SK-N-SH (cell line): ENCODE measurements at places on chromosomes 7 and 10.

DNA sequence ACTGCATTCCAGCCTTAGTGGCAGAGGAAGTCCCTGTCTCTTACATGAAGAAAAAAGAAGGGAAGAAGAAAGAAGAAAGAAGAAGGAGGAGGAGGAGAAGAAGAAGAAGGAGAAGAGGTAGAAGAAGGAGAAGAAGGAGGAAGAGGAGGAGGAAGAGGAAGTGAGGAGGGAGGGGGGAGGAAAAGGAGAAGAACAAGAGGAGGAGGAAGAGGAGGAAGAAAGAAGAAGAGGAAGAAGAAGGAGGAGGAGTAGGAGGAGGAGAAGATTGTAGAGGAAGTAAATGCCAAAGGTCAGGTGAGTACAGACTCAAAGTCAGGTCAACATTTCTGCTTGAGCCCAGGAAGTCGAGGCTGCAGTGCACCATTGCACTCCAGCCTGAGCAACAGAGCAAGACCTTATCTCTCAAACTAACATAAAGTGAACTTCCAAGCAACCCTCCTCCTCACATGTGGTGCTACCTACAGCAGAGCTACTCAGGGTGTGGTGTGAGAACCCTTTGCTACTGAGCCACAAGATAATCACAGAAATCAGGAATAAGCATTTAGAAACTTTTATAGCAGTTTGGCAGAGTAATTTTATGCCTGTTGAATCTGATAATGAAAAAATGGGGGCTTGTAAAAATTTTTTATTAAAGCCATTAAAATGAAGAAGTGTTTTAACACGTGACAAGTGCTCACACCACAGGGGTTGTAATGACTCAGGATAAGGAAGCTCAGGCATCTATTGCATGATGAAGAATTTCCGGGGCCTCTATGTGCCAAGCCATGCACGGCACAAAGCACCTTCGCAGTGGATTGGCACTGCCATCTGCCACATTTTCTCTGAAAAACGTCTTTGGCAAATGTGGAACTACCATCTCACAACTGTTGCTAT lies 224.9 kb upstream of the AUTS2 start:
- DNase-seq, result no peak

DNA sequence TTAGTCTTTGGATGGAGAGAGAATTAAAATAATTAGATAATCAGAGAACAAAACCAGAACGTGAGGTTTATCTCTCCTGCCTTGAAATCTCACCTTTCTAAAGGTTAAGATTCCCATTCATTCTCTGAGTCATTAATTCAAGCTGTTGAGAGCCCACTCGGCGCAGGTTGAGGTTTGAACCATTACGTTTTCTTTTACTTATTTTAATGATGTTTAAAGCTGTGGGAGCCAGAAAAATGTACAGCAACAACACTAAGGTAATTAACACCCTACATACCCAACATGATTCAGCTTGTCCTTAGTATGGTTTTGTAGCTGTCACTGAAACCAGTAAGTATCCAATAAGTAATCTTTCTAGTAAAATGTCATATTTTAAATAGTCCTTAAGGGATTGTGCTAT lies 153.0 kb upstream of the ANK3 start:
- no peak for DNase-seq

GRCh38 chr7:79471699-79472098 lies 18.2 kb upstream of the MAGI2 start:
- DNase-seq, result no peak

- DNase-seq, result peak; percentile 89
These were observed 15.5 kb downstream of the STX1A start for GRCh38 chr7:73703757-73704639.

GRCh38 chr10:80461208-80462183 lies 7.4 kb downstream of the TSPAN14 start:
- no peak for DNase-seq

DNA sequence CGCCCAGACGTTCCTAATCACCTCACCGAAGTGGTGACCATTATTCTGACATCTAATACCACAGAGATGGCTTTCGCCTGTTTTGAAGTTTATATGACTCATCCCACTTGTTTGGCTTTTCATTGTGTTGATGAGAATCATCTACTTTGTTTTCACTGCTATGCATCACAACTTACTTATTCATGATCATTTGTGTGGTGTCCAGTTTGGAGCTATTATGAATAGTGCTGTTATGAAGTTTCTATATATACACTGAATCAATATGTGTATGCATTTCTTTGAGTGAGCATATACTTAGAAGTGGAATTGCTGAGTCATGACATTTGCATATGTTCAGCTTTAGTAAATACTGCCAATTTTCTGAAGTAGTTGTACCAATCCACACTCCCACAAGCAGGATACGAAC lies 38.6 kb upstream of the TNKS2 start:
- DNase-seq, result no peak

- DNase-seq, result peak; percentile 29
These were observed 3.9 kb downstream of the BRI3 start for GRCh38 chr7:98285157-98286092.

GRCh38 chr10:104947314-104947713 lies 306.2 kb downstream of the SORCS3 start:
- no peak for DNase-seq
